Right renal cortex interstitium (tissue), 3 donors: ENCODE measurements at places on chromosomes 1 and 21.

DNA sequence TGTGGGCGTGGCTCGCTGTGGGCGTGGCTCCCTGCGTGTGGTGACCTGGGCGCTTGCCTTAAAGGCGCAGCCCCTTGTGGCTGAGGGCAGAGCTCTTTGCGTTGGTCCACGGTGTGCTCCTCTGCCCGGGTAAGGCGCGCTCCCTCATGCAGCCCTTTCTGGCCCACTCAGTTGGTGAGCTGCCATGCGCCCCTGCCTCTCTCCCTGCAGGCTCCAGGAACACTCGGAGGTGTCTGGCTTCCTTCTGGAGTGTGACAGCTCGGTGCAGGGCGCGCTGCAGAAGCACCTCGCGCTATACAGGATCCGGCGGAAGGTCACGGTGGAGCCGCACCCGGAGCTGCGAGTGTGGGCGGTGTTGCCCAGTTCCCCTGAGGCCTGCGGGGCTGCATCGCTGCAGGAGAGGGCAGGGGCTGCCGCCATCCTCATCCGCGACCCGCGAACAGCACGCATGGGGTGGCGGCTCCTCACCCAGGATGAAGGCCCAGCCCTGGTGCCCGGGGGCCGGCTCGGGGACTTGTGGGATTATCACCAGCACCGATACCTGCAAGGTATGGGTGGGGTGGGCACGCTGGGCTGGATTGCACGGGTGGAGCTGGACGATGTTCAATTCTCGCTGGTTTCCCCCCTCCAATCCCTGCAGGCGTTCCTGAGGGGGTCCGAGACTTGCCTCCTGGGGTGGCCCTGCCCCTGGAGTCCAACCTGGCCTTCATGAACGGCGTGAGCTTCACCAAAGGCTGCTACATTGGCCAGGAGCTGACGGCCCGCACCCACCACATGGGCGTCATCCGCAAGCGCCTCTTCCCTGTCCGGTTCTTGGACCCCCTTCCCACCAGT, 9.1 kb downstream of the IBA57 start:
- no peak for DNase-seq

GRCh38 chr1:158494796-158495195, 22.8 kb downstream of the OR10R2 start:
- DNase-seq, result no peak

GRCh38 chr1:47235806-47236205, 3.8 kb upstream of the TAL1 start:
- no peak for DNase-seq

GRCh38 chr1:230105754-230106625, 39.0 kb downstream of the GALNT2 start:
- DNase-seq, result no peak

- no peak for DNase-seq
Observed at GRCh38 chr1:161491472-161491871, 13.8 kb upstream of the FCGR2A start.

GRCh38 chr1:161072751-161073449, 3.2 kb upstream of the ARHGAP30 start:
- no peak for DNase-seq

- DNase-seq, result no peak
Observed at GRCh38 chr1:2045468-2046173, 4.6 kb upstream of the PRKCZ start.

GRCh38 chr1:173422456-173422976, 54.6 kb upstream of the PRDX6 start:
- DNase-seq, result no peak

DNA sequence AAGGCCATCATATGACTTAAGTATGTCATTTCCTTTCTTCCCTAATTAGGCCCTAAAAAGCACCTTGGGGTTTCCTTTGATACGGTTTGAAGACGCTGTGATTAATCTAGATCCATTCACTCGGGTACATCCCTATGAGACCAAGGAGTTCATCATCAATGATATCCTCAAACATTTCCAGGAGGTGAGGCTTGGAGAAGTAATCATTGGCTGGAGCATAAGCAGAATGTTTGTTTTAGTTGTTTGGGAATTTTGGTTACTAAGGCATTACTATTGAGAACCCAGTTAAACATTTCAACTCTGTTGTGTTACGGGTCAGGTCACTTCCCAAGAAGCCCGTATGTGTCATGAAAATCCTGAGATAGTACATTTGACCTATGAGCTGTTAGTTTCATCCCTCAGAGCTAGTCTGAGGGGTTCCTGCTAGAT, 185.2 kb downstream of the VPS13D start:
- no peak for DNase-seq

GRCh38 chr1:111402083-111402482, 25.5 kb downstream of the OVGP1 start:
- DNase-seq, result no peak

DNA sequence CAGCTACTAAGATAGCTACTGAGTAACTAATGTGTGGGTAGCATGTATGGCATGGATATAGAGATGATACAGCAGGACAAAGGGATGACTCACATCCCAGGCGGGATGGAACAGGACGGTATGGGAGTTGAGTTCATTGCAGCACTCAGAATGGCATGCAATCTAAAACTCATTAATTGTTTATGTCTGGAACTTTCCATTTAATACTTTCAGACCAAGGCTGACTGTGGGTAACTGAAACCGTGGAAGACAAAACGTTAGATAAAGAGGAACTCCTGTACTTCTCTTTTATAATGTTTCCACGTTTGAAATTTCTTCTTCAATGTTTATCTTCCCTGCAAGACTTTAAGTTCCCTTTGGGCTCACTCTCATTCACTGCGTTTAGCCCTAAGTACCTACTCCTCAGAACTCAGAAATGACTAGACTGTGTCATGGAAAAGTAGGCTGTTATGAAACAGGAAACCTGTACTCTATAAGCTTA, 151.9 kb downstream of the MAGI3 start:
- no peak for DNase-seq

DNA sequence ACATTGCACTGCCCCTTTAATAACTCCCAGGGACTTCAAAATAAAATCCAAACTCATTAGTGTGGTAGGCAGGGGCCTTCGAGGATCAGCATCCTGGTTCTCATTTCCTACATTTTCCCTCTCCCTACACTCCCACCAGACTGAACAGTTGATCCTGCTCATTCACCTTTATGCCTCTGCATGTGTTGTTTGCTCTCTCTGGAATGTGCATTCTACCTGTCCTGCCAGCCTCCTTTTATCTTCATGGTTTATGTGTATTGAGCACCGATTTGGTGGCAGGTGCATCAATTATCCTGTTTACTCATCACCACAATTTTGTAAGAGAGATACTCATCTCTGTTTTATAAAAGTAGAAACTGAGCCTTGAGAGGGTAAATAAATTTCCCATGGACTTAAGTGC, 125.0 kb downstream of the ADSS2 start:
- DNase-seq, result no peak

GRCh38 chr1:59151387-59151761, 145.5 kb upstream of the FGGY start:
- no peak for DNase-seq

DNA sequence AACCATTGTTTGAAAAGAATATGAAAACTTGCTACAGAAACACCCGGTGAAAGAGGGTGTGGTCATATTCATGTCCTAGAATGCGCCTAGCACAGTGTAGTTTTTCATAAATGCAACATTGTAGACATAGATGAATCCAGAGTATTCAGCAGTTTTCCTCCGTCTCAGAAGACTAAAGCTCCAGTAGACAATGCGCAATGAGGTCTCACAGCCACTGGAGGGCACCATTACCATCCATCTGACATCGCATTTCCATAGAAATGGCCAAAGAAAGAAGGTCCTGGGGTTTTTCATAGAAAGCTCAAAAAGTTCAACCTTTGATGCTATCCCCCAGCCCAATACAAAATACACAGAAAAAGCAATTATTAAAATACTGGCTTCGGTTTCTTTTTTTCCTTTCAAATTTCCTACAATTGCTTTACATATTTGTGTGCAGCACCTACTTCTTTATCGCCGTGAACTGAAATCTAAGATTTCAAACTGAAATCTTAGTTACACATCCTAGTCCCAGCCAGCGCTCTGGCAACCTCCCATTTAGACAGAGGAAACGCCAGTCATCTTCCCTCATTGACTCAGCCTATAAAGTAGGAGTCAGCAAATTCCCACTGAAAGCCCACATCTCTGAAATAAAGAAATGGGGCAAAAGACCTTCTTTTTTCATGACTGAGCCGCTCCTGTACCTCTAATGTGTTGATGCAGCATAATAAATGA, 3.9 kb upstream of the CD58 start:
- DNase-seq, result peak; percentile 61

DNA sequence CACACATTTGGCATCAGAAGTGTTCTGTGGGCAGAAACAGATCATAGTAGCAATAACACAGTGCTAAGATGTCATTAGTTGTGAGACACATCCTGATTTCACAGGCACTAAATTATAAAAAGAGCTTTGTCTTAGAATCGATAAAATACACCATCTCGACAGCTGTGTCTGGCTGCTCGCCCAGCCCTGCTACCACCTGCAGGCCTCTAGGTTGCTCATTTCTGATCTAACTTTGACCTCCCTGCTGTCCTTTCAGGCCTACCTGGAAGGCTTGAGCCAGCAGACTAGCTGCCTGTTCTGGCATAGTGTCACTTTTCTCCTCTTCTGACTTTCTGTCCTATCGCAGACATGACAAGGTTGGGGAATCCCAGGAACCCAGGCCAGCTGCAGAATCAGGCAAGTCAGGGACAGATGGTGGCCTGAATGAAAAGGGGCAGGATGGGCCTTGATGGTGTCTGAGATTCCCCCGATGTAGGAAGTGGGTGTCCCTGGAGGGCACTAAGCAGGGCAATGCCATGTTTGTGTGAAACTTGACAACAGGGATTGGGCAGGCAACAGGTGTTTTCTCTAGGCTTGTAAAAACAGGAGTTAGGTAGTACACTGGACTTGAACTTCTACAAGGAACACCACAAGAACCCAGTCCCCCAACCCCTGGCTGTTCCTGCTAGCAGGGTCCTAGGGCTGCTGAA, 66.6 kb upstream of the RHOU start:
- DNase-seq, result no peak

DNA sequence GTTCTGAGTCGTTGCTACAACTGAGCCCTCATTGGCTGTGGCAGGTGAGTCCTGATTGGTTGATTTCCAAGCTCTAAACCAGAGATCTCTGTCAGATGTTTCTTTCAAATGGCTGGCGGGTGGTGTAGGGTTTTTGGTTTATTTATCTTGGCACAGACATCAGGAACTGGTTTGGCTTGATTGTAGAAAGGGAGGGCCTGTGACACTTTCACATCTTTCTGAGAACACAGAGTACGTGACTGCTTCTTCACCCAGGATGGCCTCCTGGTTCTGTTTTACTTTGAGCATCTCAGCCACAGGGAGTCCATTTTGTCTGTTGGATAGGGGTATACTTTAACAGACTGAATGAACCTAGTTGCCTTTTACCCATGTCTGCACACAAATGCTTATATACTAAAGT, 89.4 kb upstream of the GPR52 start:
- no peak for DNase-seq

DNA sequence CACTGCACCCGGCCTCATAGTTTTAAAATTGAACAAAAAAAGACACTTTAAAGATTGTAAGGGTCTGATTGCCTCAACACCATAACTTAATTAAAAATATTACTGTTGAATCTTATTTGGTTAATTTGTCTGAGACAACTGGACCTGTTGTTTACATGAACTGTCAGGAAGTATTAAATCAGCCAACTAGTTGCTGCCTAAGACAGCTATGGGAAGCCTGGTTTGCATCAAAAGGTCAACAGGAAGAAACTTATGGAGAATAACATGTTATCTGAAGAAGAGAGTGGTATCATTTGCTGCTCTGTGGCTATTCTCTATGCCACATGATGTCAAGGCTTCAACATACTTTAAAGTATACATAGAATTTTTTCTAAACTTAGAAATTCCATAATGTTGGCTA, 853.5 kb upstream of the ADAMTS5 start:
- DNase-seq, result no peak

DNA sequence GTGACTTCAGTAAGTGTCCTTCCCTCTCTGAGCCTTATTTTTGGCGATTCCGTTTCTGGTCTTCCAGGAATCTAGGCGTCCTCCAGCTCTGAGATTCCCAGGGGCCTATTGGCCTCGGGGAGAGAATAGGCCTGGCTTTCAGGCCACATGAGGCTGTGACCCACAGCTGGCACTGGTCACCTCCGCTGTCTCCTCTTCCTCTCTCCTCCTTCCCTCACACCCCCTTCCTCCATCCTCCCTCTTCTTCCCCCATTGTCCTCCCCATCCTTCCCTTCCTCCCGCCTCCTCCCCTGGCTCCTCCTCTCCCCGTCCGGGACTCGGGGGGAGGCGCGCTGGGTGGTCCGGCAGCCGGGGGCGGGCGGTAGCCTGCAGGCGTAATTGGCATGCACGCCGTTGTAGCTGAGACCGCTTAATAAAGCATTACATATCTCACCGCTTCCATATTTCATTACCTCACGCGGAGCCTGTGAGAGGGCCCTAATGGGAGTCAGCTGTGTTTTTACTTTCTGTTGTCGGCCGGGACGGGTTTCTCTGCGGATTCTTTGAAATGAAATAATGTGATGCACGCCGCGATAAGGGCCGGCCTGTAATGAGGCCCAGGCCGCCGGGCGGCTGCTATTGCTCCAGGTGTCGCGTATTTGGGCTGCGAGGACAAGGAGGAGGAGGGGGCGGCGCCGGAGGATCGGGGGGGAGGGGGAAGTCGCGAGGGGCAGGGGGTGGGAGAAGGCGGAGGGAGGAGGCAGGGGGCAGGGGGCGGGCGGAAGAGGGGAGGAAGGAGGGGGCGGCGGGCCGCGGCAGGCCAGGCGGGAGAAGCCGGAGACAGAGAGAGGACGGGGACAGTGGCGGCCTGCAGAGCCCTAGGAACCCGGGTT, 95.3 kb downstream of the FOXD2 start:
- peak; percentile 76 for DNase-seq

GRCh38 chr1:100353988-100354387, 1.7 kb downstream of the CDC14A start:
- no peak for DNase-seq

GRCh38 chr1:160217481-160218051, 12.4 kb downstream of the PEA15 start:
- no peak for DNase-seq

DNA sequence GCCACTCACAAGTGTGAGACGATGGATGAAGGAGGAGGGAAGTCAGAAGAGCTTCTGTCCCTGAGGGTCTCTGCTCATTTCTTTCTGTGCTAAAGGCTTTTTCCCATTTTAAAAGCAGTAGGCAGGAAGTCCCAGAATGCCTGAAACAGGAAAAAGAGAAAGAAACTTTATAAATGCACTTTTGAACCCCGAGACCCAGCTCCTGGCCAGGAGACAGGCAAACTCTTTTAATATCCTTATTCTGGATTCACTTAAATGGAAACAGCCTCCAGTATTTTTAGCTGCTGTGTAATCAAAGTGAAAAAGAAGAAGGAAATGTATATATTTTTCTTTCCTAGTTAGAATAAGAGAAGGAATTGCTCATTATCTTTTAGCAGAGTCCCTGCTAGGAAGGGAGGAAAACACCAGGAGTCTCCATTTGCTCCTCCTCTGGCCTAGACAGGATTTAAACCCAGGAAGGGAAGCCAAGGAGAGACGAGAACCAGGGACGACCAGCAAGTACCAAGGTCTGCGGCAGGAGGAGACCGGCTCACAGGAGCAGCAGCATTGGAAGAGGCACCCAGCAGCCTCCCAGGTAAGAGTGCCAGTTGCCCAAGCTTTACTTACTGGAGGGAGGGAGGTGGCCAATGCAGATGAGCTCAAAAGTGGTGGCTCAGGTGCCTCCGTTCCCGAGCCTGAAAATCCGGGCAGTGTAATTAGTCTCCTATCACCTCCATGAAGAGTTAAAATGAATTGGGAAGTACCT, at the start of gene TNN:
Gene TNN, plus strand, starts transcription at position 472 of the 745 bp plus-strand sequence. CDS start 9,586 bp downstream, outside the sequence.
- no peak for DNase-seq

GRCh38 chr1:4710592-4711415, 56.4 kb downstream of the AJAP1 start:
- peak; percentile 20 for DNase-seq

- DNase-seq, result no peak
Observed at GRCh38 chr1:1597275-1597930, 2.5 kb downstream of the FNDC10 start.
